RPMI7951 (cell line): ENCODE measurements at places on chromosomes 3 and 15. TPM values are rescaled to one million over a fixed set of nuclear protein-coding genes. Genes with fewer than 3 reads are reported as not detected.
A peak's percentile ranks its signal among the peaks of the same experiment; 100 is the strongest.

- no peak for DNase-seq
Measured at GRCh38 chr3:71067977-71068654, 515.4 kb downstream of the FOXP1 start.

- no peak for DNase-seq
Measured at GRCh38 chr15:64443016-64443415, 17.4 kb upstream of the ZNF609 start.

Gene LIPH
- total RNA-seq = not detected in 2 replicates

Gene ACVR2B
- total RNA-seq = 1.2 and 1.8 TPM in 2 replicates

Gene SNTN
- not detected in 2 replicates for total RNA-seq

DNA sequence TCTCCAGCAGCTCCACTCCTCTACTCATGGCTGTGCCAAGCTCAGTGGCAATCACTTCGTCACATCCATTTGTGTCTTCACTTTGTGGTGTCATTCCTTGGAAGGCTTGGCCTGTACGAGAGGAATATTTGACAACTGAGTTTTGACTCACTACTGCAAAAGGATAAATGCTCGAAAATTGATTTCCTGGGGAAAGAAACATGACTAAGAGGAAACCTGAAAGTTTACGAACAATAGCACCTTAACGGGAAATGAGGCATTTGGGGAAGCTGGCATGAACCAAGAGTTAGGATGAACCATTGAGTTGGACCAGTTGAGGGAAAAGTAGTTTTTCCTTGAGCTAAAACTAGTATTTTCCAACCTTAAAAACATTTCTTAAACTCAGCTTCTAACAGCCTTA is 74.2 kb upstream of the ABHD17C start:
- DNase-seq = no peak

DNA sequence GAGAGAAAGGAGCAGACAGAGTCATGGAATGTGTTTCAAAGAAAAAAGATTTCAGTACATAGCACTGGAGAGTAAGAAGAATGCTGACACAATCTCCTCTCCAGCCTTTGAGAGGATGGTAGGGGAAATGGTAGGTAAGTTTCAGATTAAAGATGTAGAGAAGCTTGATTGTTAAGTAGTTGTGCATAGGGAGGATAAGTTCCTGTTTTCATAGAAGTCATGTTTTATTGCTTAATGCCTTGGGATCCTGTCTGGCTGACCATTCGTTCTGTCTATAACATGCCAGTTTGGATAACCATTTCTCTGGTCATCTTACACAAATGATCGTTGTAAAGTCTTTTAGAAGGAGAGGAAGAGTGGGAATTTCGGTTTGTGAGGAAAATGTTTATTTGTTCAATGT is 95.7 kb upstream of the IGSF10 start:
- DNase-seq = no peak

DNA sequence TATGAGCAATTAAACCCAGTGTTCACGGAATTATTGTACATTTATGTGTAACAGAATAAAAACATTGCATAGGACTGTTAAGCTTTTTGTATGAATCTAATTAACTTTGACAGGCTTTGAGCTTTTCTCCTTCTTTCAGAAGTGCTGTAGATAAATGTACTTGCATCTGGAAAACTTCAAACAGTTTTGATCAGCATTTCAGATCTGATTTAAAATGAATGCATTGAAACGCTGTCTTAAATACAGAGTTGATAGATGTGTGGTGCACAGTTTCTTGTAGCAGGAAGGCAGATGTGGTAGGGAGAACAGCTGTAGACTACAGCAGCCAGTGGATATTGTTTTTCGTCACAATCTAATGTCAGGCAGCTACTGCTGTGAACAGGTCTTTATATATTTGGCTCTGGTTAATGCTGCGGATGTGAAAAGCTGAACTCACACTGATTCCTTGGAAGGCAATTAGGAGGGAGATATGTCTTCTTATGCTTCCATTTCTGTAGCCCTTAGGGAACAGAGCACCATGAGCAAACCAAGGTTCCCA is 193.8 kb upstream of the GOLIM4 start:
- DNase-seq = no peak

DNA sequence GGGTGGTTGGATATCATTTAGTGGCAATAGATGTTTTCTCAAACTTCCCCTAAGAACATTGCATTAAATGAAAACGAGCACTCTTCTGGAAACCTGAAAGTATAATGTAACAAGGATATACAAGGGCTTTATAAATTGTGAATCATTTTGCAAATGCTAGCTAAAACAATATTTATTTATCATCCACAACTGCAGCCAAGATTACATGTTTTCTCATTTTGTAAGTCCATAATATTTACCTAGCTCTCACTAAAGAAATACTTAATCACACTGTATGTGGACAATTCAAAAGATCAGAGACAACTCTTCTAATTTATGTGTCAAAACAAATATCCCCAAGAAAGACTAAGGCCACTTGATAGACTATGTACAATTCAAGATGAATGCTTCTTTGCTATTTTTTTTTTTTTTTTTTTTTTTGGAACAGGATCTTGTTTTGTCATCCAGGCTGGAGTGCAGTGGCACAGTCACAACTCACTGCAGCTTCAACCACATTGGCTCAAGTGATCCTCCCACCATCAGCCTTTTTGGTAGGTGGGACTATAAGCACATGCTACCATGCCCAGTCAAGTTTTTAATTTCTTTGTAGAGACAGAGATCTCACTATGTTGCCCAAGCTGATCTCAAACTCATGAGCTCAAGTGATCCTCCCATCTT is 427.7 kb upstream of the THBS1 start:
- DNase-seq = no peak

- no peak for DNase-seq
Measured at GRCh38 chr3:5390936-5391625, 203.6 kb downstream of the EDEM1 start.

DNA sequence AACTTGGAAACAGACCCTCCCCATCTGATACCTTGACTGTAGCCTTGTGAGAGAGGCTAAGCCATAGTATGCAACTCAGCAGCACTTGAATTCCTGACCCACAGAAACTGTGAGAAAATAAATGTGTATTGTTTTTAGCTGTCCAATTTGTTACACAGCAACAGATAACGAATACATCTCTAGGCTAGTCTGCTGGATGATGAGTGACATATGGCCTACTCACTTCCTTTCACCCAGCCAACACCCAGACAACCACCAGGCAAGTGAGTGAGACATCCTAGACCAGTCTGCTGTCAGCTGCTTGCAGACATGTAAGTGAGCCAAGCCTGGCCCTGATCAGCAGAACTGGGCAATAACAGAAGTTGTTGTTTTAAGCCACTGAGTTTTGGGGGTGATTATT is 19.2 kb upstream of the SMAD6 start:
- DNase-seq = peak; percentile 21

DNA sequence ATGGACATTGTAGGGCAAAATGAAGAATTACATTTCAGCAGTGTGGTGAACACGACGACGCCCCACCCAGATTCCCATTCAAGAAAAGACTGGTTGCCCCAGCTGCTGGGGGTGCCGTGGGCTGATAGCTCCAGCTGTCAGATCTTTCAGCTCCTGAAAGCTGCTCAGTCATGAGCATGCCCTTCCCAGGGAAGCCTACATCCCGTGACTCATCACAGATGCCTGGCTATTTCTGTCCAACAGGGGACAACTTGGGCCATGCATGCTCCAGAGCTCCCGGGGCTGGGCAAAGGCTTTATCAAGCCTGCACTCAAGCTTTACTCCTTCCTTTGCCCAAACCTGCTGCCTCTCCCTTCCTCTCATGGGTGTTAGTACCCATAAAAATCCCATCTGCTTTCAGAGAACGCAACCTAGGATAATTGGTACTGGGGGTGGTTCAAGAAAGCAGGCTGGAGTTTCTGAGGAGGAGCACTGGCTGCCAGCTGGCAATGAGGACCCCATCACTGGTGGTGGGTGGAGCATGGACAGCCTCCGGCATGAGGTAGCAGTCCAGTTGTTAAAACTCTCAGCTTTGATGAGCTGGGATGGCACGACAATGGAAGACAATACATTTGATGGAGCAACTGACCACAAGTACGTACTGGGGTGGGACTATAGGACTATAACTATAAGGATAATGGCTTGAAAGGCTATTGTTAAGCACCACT is 16.4 kb upstream of the ST8SIA2 start:
- peak; percentile 95 for DNase-seq

- DNase-seq = peak; percentile 72
Measured at GRCh38 chr3:172305552-172305951, 142.7 kb downstream of the GHSR start.

DNA sequence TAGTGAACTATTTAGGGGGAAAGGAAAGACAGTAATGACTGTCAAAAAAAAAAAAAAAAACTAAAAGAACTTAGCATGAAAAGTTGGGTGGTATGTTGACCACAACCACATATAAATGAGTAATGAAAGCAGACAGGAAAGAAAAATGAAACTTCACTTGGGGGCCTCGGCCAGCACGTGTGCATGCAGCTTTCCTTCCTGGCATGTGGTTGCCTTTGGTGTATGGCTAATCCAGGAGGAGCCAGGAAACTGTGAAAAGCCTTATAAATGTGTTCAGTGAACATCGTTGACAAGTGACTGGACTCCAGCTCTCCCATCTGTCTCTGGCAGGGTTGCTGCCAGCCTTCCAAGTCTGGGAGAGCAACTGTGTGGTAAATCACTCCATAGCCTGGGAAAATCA is 195.1 kb downstream of the DTWD1 start:
- DNase-seq = peak; percentile 98

DNA sequence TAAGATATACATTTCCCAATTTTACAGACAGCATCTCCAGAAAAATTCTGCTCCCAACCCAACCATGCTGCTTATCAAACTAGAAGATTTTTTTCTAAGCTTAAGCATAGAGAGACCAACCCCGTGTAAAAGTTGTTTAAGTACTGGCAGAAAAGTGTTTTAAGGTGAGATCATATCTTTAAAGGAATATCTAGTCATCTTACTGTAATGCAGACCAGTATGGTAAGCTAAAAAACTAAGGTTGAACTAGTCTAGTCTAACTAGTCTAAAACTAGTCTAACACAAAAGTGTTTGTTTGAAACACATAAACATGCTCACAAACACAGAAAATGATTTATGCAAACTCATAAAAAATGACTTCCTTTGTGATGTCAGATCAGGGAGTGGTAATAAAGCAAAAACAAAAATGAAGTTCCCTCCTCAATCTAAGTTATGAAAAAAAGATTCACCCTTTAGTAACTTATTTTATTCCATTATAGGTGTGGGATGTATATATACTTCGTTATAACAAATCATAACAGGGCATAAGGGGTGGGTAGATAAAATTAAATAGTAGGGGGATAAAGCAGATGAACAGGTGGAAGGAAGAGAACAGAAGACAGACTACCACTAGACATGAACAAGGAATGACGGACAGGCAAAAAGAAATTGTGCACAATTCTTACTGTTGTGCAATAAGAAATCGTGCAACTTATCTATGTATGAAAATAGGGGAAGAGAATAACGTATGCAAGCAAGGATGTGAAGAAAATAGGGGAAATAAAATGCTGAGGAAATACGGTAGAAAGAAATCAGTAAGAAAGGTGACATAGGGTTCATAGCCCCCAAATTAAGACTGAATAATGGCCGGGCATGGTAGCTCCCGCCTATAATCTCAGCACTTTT is 10.0 kb downstream of the MYO5A start:
- DNase-seq = no peak

Gene PPP1R14D
- total RNA-seq = not detected in 2 replicates

DNA sequence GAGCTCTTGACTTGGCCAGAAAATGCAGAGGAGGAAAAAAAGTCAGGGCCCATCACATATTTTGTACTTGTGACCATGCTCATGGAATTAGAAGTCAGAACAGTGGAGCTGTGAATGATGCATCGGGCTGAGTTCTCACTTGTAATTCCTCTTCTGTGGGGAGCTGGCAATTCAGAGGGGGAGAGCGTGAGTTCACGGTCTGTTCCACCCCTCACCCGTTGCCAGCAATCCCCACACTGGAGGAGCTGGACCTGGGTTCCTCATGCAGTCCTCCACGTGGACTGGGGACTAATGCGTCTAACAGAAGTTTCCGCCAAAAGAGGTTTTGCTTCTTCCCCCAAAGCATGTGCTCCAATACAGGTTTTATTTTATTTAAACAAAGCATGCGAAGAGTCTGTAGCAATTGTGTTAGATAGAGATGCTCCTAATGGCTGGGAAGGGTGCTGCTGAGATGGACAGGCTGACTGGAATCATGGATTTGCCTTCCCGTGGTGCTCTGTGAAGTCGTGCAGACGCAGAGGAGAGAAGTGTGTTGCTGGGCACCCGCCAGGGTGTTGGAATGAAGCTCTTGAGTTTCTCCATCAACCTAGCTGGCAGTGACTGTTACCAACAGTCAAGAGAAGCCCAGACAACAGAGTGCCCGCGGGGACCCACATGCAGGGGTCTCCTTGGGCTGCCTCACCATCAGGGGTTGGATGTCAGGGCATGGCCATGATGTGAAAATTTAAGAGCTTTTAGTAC is 77.4 kb upstream of the PCSK6 start:
- DNase-seq = no peak

DNA sequence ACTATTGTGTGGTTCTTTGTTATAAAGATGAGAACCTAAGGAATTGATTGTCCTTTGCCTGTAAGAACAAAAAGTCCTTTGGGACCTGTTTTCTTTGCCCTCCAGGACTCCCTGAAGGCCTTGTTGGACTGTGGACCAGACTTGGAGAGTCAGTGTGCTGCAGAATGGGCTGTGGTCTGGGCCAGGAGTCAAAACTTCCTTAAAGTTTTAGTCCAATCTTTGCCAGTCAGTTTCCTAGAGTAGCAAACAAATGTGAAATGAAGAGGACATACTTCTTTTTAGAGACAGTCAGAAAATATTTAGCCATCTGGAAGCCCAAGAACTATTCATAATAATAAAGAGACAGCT is 45.4 kb downstream of the PDE8A start:
- no peak for DNase-seq

Gene SCN11A
- total RNA-seq = not detected in 2 replicates

DNA sequence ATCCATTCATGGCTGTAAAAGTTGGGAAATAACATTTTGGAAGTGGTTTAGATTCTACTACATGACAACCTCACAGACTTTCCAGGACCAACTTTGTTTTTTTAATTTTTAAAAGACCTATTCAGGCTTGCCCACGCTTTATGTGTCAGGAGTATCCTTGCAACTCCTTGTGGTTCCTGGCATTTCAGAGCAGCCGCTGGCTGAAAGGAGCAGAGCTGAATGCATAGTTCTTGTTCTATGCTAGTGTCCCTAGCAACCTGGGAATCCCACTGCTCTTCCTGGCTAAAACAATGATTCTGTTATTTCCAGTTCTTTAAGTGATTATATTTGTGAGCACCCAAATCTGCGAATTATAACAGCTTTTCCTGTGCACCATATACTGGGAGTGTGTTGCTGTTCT is 34.9 kb downstream of the CP start:
- peak; percentile 41 for DNase-seq

- no peak for DNase-seq
Measured at GRCh38 chr3:150014782-150015181, 44.1 kb upstream of the PFN2 start.

Gene ATP13A4
- total RNA-seq = not detected in 2 replicates

Gene PLCD1
- total RNA-seq = 3.5 and 4.1 TPM in 2 replicates

DNA sequence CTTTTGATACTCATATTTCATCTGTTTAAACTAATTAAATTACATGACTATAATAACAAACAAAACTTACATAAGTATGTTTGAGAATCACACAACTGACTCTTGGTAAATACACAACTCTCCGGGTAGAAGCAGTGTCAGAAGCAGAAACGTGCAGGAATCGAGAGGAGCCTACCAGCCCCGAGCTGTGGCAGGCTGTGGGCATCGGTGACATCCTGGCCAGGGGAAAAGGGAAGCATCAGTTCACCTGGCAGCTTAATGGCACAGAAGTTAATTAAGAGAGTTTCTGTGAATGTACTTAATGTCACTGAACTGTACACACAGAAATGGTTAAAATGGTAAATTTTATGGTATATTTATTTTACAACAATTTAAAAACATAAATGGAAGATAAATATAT is 90.2 kb downstream of the CRTC3 start:
- DNase-seq = no peak
